ENCODE measurements at places on chromosomes 4 and X. TPM values are rescaled to one million over a fixed set of nuclear protein-coding genes. Genes with fewer than 3 reads are reported as not detected.

DNA sequence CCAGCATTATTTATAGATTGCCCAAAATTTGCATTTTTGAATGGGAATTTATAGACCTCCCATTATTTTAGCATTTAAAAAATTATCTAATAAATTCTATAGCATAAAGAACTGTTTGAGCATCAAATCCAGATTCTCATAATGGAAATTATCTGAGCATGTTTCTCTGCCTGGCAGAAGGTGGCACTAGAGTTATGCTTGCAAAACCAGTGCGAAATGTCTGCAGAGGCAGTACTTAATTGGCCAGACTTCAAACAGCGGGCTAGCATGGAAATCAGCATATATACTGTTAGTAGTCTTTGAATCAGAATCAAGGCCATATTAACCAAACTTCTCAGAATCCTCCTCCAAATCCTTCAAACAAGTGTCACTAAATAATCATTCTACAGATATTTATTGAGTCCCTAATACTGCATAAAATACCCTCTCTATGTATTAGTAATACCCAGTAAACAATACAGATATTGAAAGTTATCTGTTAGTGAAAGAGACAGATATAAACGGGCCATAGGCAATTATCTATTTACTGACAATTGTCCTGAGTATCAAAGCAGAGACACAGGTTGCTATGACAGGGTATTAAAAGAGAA lies 78.7 kb upstream of the DCLK2 start:
- H3K4me1 ChIP-seq = no peaks in the 10 kb centered on the region
- DNase-seq = no peak
- H3K4me3 ChIP-seq = no peak overlapping the region
- H3K27me3 ChIP-seq = no peaks in the 10 kb centered on the region
- H3K27ac ChIP-seq = no peak overlapping the region
- no peaks in the 10 kb centered on the region for H3K36me3 ChIP-seq

- H3K36me3 ChIP-seq = no peaks in the 10 kb centered on the region
- no peaks in the 10 kb centered on the region for H3K27me3 ChIP-seq
- no peak overlapping the region for H3K27ac ChIP-seq
- H3K4me1 ChIP-seq = no peaks in the 10 kb centered on the region
- DNase-seq = no peak
These were observed 430.9 kb downstream of the C4orf33 start for GRCh38 chr4:129526812-129527211.

- H3K27me3 ChIP-seq = no peaks in the 10 kb centered on the region
- no peaks in the 10 kb centered on the region for H3K4me1 ChIP-seq
- H3K27ac ChIP-seq = no peak overlapping the region
- DNase-seq = no peak
- no peaks in the 10 kb centered on the region for H3K36me3 ChIP-seq
- H3K4me3 ChIP-seq = no peak overlapping the region
These were observed 170.7 kb downstream of the COL4A6 start for GRCh38 chrX:108267557-108267956.

- no peaks in the 10 kb centered on the region for H3K27me3 ChIP-seq
- H3K4me1 ChIP-seq = peaks cover 35% of the 10 kb centered on the region
- no peaks in the 10 kb centered on the region for H3K36me3 ChIP-seq
- no peak overlapping the region for H3K27ac ChIP-seq
These were observed 13.6 kb downstream of the RGS12 start for GRCh38 chr4:3306450-3306849.

DNA sequence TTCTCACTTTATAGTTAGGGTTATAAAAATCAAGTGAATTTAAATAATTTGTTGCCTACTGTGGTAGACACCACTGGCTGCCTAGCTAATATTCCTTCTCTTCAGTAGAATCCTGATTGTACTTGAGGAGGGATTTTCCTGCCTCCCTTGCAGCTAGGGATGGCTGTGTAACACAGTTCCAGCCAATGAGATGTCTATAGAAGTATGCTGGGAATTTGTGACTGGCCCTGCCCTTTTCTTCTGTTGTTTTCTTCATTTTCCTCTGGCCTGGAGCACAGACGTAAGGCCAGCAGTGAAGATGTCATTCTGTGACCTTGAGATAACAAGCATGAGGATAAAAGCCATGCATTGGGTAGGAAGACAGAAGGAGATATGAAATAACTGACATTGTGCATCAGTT lies 145.1 kb downstream of the MGST2 start:
- H3K4me3 ChIP-seq = no peak overlapping the region
- H3K27me3 ChIP-seq = no peaks in the 10 kb centered on the region
- H3K27ac ChIP-seq = no peak overlapping the region

Gene ZDHHC15
- total RNA-seq = 0.20 TPM

Data from naive thymus-derived CD4-positive, alpha-beta T cell (primary cell).